ENCODE measurements at places on chromosomes 7 and 10. TPM values are rescaled to one million over a fixed set of nuclear protein-coding genes. Genes with fewer than 3 reads are reported as not detected.

The MKI67 gene
- polyA plus RNA-seq = 148 TPM

The CCL26 gene
- polyA plus RNA-seq = not detected

The GARIN1A gene
- polyA plus RNA-seq = 0.35 TPM

The PAXIP1 gene
- polyA plus RNA-seq = 7.5 TPM

The OPN1SW gene
- 0.14 TPM for polyA plus RNA-seq

The CACNA2D1 gene
- polyA plus RNA-seq = 1.2 TPM

The PARP12 gene
- polyA plus RNA-seq = 12.3 TPM

The ATRNL1 gene
- polyA plus RNA-seq = 0.14 TPM

The PBLD gene
- polyA plus RNA-seq = 1.8 TPM

The SRRM3 gene
- polyA plus RNA-seq = 0.06 TPM

The SPRN gene
- 0.96 TPM for polyA plus RNA-seq

The AGR2 gene
- polyA plus RNA-seq = not detected

The MYO3A gene
- not detected for polyA plus RNA-seq

The MRPL43 gene
- 108 TPM for polyA plus RNA-seq

The ZNF485 gene
- 6.5 TPM for polyA plus RNA-seq

The CDC14C gene
- not detected for polyA plus RNA-seq

The SAMD9 gene
- 8.2 TPM for polyA plus RNA-seq

The TRRAP gene
- polyA plus RNA-seq = 5.6 TPM

The UTF1 gene
- not detected for polyA plus RNA-seq

The CTTNBP2 gene
- polyA plus RNA-seq = not detected

The CADPS2 gene
- 0.39 TPM for polyA plus RNA-seq

The DDIT4 gene
- 268 TPM for polyA plus RNA-seq

The ACBD7 gene
- 0.22 TPM for polyA plus RNA-seq

The C10orf62 gene
- polyA plus RNA-seq = not detected

Measured in GM12878 (cell line).